ENCODE measurements at places on chromosomes 6 and 20.

DNA sequence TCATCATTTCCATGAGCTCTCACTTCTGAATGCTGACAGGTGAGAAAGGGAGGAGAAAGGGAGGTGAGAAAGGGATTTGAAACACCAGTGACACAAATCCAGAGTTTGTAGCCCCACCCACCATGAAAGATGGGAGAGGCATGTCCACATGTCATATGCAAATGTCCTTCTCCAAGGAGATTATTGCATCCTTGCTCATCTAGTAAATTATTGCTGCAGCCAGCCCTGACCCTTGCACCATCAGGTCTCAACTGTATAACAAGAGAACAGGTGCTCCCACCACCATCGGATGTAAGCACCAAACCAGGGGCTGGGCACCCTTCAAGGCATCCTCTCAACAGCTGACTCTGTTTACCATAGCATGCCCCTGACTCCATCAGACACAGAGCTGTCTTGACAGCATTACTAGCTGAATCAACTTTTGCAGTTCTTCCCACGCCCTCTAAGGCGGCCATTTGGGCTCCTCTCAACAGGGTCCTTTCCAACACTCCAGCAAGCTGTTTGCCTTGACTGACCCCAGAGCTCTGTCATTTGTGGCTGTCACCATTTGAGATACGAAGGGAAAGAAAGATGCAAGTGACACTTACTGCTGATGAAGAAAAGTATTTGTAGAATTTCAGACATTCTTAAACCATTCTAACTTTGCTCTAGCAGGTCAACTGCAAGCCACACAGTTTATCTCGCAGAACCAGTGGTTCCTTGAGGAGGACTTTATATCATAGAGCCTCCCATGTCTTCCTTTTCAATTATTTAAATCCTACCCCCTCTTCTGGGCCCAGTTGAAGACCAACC lies 14.2 kb downstream of the GFOD1 start:
- no peak for DNase-seq

DNA sequence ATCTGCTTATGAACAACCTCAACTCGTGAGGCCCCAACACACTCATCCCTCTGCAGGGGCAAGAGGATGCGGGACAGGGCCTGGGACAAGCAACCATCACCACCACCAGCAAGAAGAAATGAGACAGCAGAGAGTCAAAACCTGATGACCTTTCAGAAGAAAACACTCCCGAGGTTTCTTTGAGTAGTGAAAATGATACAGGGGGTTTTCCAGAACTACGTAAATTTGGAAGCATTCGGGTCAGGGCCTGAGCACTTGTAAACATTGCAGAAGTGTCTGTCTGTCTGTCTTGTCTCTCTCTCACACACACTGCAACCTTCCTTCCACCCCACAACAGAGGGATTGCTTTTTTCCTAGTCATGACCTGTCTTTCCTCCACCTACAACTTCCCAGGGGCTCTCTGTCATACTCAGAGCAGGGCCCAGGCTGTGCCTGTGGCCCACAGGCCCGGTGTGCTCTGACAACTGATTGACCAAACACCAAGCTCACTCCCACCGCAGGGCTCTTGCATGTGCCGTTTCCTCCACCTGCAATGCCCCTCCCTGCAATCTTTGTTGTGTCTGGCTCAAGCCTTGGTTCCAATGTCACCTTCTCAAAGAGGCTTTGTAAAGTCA lies 90.9 kb downstream of the BMP7 start:
- no peak for DNase-seq

DNA sequence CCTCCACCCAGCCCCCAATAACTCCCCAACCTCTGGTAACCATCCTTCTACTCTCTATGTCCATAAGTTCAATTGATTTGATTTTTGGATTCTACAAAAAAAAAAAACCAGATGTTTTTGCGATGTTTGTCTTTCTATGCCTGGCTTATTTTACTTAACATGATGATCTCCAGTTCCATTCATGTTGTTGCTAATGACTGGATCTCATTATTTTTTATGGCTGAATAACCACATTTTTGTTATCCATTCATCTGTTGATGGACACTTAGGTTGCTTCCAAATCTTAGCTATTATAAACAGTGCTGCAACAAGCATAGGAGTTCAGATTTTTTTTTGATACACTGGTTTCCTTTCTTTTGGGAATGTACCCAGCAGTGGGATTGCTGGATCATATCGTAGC lies 98.8 kb downstream of the LYRM2 start:
- no peak for DNase-seq

GRCh38 chr6:162680871-162681270 lies 46.7 kb downstream of the PRKN start:
- no peak for DNase-seq

- no peak for DNase-seq
Observed at GRCh38 chr6:10338151-10338550, 76.7 kb downstream of the TFAP2A start.

DNA sequence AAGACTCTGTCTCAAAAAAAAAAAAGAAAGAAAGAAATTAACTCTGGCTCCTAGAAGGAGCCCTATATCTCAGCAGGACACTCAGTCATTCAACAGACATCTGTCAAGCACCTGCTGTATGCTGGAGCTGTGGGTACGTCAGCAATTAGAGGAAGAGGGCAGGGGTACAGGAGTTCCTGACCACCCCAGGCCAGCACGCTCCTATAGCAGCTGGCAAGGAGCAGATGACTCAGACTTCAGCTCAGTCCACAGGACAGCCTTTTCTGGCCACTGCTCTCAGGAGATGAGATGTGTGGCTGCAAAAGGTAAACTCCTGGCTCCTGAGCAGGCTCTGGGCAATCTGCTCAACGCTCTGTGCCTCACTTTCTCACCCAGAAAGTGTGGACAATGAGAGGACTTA lies 1.7 kb upstream of the RTEL1 start:
- no peak for DNase-seq

- DNase-seq: no peak
Observed at GRCh38 chr6:3151691-3152090, 5.7 kb downstream of the TUBB2A start.
